Mammary epithelial cell (primary cell): ENCODE measurements at places on chromosomes 6 and 20.

GRCh38 chr6:3337521-3338350, 79.0 kb downstream of the PSMG4 start:
- no peak for DNase-seq

DNA sequence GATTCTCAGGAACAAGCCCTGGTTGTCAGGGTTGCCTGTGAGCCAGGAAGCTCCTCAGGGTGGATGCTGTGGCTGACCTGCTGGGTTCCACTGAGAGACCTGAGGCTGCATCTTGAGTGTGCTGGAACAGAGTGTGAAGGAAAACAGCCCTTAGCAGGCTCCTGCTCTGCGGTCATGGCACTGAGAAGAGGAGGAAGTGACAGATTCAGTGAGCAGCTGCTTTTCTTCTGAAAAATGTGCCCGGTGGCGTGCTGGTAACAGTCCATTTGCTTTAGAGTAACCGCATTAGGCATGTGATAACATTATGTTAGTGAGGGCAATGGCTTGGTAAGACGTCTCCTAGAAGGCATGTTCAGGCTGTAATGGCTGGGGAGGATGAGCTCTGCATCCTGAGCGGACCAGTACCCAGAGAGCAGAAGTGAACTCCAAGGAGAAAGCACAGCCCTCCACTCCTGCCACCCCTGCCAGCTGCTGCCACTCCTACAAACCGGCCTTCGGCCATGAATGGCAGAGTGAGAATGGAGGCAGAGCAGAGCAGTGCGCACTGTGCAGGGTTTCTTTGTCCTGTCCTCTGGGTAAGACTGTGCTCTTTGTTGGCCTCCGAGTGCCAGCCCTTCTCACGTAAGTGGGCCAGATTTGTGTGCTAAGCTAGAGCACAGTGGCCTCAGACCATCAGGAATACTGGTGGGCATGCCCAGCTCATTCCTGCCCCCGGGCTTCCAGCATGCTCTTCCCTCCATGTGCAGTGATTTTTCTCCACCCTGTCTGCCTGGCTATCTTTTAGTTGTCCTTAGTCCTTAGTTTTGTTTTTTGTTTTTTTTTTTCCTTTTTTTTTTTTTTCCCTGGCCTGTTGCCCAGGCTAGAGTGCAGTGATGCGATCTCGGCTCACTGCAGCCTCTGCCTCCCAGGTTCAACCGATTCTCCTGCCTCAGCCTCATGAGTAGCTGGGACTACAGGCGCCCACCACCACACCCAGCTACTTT, 98.1 kb upstream of the VSTM2L start:
- DNase-seq: no peak

DNA sequence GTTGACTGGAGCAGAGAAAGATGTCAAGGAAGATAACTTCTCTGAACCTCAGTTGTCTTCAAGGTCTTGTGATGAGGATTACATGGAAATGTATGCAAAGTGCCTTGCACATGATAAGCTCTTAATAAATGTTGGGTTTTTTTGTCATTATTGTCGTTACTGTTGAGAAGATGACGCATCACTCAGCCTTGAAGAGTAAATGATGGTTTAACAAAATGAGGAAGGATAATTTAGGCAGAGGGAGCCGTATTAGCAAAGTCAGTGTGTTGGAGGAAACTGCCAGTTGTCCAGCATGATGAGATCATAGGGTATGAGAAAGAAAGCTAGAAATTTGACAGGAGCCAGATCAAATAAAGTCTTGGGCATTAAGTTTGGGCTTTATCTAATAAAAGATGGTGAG, 8.8 kb upstream of the SUPT3H start:
- no peak for DNase-seq

DNA sequence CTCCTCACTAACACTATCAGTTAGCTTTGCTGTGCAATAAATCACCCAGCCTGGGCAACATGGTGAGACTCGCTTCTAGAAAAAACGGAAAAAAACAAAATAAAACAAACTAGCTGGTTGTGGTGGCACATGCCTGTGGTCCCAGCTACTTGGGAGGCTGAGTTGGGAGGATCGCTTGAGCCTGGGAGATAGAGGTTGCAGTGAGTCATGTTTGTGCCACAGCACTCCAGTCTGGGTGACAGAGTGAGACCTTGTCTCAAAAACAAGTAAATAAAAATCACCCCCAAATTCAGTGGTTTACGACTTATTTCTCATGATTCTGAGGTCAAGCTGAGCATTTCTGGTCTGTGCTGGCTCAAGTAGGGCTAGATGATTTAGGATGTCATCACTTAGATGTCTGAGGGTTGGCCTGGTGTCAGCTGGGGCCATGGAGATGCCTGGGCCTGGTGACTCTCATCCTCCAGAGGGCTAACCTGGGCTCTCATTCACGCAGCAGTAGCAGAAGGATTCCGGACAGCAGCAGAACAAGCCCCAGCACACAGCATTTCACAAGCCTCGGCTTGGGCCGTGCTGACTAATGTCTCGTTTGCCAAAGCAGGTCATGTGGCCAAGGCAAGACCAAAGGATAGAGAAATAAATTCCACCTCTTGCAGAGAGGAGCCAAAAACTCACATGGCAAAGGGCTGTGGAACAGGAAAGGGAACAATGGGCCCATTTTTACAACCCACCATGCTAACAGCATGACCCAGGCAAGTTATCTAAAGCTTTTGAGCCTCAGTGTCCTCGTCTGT, 32.5 kb downstream of the MGME1 start:
- DNase-seq: peak; percentile 97

DNA sequence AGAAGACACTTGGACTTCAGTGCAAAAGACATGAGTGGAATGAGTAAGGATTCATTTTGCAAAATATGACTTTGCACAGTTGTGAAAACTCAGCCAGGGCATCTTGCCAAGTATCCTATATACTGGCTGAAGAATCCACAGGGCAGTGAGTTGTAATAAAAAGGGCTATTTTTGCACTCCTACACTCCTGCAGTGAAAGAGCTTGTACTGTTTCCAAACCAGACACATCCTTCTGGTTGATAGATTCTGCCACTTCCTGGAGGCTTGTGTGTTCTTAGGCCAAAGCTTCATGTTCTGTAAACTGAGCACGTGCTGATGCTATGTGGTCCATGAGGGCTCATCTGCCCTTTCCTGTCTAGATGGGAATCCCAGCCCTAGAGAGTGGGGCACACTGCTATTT, 34.9 kb downstream of the GMPR start:
- no peak for DNase-seq

- no peak for DNase-seq
Observed at GRCh38 chr6:140069576-140069975, 695.1 kb upstream of the CITED2 start.

DNA sequence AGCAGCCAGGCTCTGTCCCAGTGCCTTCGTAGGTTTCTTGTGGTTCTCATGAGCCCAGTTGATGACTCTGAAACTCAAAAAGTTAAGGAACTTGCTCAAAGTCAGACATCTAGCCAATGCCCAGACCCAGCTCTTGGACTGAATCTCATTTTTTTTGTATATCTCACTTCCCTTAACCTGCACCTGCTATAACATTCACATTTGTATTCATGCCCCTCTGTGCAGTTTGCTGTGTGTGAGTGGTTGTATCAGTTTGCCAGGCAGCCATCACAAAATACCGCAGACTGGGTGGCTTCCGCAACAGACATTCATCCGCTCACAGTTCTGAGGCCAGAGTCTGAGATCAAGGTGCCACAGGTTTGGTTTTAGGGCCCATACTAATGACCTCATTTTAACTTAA, 49.9 kb downstream of the IPCEF1 start:
- no peak for DNase-seq

GRCh38 chr20:35766843-35767242, 5.0 kb upstream of the PHF20 start:
- no peak for DNase-seq

GRCh38 chr6:15922510-15923250, 206.2 kb upstream of the MYLIP start:
- no peak for DNase-seq

GRCh38 chr20:24636626-24637025, 167.2 kb downstream of the SYNDIG1 start:
- DNase-seq: no peak

DNA sequence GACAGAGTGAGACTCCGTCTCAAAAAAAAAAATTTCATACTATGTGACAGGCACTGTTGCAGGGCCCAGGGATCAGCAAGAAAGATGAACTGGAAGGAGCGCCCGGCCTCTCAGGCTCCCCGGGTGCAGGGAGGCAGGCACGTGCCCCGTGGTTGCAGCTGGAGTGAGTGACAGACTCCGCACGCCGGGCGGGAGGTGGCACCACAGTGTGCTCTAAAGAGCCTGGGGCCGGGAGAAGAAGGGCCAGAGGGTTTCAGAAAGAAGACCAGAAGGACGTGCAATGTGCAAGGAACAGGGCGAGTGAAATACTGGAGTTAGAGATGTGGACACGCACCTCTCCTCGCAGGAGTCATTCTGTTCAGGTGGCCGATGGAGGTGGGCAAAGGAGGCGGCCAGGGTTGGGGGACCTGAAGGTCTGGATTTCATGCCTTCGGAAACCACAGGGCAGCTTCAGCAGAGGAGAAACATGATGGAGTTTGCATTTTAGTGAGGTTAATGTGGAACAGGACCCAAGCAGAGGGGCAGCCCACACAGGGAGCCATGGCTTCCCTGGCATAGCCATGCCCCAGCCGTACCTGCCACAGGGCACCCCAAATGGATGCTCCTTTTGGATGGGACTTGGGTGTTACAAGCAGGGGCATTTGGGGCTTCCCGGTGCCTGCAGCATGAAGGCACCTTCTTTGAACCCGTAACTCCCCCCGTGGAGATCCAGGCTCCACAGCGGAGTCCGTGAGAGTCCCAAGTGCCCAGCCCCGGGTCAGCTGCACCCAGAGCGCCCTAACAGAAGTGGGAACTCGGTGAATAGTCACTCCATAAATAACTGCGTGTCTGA, 226.2 kb downstream of the ERMARD start:
- no peak for DNase-seq

DNA sequence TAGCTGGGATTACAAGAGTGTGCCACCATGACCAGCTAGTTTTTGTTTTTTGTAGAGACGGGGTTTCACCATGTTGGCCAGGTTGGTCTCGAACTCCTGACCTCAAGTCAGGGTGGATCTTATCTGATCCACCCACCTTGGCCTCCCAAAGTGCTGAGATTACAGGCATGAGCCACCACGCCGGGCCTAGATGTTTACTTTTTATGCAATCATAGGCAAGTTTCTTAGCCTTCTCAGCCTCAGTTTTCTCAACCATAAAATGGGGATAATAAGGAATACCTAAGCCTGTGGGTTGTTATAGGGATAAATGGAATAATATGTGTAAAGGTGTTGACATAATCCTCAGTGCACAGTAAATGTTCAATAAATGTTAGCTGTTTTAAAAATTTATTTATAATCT, 9.8 kb downstream of the SPATS1 start:
- DNase-seq: no peak

DNA sequence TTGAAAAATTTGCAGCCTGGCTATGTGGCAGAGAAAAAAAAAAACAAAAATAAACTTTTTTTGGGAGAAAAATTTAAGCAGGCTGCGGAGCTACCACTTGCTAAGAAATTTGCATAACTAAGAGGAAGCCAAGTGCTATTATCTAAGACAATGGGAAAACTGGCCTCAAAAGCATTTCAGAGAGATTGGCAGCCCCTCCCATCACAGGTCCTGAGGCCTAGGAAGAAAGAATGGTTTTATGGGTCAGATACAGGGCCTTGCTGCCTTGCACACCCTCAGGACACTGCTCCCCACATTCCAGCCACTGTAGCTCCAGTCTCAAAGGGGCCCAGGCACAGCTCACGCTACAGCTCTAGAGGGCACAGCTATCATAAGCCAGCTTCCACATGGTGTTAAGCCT, 777.9 kb downstream of the TENT5A start:
- no peak for DNase-seq

DNA sequence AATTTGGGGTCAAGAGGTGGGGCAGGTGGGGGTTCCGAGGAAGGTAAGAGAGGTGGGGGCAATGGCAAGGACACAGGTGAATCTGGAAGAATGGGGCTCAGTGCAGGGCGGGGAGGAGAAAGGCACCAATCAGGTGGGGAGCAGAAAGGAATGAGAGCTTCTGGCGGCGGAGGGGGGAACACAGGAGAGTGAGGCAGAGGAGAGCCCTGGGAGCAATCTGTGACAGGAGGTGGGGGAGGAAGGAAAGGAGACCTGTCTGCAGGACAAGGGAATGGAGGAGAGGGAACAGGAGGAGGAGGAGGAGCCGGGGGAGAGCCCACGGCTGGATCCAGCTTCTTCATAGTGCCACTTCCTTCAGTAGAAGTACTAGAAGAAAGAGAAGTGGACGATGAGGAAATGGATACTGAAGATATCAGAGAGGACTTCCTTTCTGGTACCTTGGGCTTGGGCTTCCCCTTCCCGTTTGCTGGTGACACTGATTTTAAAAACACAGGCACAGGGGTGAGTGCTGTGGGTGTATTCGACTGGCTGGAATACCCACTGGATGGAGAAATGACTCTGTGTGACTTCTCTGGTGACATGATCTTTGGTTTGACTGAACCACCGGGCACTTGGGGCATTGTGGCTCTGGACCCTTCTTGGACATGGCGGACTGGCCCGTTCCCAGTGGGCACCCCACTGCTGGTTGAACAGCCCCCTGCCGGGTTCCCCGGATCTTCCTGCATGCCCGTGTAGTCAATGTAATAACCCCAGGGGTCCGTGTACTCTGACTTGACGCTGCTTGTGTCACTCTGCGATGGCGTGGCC, 27.4 kb downstream of the HEBP2 start:
- DNase-seq: no peak

GRCh38 chr20:44908987-44909871, 631 bp upstream of the PABPC1L start:
- no peak for DNase-seq

- peak; percentile 88 for DNase-seq
Observed at GRCh38 chr6:52670502-52671409, at the start of gene TMEM14A. Gene TMEM14A, plus strand, starts transcription at chr6:52671113. Its CDS starts 5,990 bp downstream, at chr6:52677103.

- no peak for DNase-seq
Observed at GRCh38 chr6:56803594-56803993, 151.3 kb upstream of the BEND6 start.

DNA sequence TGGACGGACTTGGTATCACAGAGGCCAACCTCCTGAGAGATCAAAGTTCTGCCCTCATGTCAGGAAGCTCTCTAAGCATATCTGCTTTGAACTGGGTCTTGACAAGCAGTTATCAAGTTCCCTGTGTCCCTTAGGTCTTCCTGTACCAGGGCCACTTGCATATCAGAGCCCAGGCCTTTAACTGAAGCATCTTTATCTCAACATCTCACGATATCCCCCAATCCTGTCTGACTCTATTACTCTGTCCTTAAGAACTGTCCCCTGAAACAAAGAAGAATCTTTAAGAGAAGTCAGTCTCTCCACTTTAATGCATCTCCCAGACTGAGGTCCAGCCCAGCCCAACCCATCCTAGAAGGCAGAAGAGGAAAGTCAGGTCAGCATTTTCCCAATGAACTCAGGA, 8.2 kb downstream of the MAS1L start:
- DNase-seq: no peak
